ENCODE measurements at places on chromosomes 2 and 18.
A peak's percentile ranks its signal among the peaks of the same experiment; 100 is the strongest.

DNA sequence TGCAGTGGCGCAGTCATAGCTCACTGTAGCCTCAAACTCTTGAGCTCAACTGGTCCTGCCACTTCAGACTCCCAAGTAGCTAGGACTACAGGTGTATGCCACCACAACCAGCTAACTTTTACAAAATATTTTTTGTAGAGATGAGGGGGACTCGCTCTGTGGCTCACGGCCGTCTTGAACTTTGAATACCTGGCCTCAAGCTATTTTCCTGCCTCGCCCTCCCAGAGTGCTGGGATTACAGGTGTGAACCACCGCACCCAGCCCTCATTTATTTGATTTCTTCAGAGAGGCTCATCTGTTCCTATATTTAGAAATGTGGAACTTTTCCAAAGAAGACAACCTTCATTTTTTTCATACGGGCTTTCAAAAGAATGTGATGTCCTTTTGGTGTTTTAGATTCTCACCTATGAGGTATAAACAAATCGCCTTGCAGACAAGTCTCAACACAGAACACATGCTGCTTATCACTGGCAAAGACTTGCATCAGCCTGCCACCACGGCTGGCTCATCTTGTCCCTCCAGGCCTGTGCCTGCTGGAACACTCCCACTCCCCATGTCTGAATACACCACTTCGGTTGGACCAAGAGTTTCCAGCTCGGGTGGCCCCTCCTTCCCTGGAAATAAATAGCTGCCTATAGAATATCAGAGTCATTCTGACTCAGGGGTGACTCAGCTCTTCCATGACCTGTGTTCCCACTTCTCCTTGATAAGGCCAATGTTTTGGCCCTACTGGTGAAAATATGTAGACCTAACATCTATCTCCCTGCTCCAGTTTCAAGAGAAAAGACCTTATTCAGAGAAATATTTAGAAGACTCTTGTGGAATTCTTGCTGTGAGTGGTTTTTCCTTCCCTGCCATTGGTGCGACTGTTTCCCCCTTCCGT, 202.6 kb downstream of the TGIF1 start:
- DNase-seq = peak; percentile 9

DNA sequence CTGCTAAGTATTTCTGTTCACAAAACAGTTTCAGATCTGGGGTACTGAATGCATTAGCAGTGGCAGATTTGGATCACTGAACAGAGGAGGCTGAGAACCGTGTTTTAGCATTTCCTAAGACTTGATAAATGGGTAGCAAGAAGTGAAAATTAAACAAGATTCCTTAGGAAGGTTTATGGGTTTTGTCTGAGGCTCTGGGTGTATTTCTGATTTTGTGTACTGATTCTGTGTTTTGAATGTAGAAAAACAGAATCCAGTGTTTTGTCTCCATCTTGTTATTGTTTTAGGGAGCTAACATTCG, 1.4 kb downstream of the FAM117B start:
- no peak for DNase-seq

GRCh38 chr18:23213200-23213599, 77.9 kb downstream of the CABLES1 start:
- no peak for DNase-seq

GRCh38 chr2:222203041-222203440, 95.8 kb downstream of the PAX3 start:
- DNase-seq = no peak

DNA sequence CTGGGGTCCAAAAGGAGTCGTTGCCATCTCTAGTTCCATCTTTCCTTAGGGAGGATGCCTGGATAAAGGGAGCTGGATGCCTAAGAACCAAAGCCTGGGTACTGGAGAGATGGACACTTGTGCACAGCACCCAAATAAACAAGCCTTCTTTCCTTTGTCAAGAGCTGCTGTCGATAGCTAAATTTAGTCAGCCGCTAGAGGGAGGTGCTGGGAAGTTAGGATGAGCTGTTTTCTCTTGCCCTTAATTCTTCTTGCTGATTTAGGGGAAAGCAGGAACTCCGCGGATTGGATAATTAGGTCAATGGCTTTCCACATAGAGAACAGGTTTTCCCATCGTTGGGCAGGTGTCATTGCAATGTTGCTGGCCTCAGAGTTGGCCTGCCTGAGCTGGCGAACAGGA, 30.9 kb upstream of the SERPINB12 start:
- DNase-seq = no peak

DNA sequence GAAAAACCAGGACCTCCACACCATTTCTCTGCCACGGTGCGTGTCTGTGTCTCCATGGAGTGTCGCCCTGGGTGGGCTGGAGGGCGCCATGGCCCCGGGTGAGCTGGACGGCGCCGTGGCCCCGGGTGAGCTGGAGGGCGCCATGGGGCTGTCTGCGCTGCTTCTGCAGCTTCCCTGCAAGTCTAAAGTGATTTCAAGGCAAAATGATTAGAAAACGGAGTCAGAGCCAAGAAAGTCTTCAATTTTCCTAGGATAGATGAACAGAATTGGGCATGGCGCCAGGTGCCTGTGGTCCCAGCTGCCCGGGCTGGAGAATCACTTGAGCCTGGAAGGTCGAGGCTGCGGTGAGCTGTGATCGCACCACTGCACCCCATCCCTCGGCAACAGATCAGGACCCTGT, 27.7 kb upstream of the NFATC1 start:
- no peak for DNase-seq

DNA sequence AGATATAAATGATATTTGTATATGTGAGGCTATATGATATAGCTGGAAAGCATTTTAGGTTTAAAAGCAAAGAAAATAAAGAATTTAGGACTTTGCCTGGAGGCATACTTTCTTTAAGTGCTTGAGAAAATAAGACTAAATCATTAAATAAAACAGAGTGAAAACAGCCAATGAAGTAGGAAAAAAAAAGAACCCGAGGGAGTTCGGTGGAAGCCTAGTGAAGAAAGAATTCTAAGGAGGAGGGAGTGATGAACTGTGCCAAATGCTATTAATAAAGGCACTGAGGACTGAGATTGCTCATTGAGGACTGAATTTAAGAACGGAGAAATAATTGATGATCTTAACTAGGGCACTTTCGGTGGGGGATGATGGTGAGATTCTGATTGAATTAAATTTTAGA, 573.5 kb downstream of the DSC3 start:
- DNase-seq = no peak

DNA sequence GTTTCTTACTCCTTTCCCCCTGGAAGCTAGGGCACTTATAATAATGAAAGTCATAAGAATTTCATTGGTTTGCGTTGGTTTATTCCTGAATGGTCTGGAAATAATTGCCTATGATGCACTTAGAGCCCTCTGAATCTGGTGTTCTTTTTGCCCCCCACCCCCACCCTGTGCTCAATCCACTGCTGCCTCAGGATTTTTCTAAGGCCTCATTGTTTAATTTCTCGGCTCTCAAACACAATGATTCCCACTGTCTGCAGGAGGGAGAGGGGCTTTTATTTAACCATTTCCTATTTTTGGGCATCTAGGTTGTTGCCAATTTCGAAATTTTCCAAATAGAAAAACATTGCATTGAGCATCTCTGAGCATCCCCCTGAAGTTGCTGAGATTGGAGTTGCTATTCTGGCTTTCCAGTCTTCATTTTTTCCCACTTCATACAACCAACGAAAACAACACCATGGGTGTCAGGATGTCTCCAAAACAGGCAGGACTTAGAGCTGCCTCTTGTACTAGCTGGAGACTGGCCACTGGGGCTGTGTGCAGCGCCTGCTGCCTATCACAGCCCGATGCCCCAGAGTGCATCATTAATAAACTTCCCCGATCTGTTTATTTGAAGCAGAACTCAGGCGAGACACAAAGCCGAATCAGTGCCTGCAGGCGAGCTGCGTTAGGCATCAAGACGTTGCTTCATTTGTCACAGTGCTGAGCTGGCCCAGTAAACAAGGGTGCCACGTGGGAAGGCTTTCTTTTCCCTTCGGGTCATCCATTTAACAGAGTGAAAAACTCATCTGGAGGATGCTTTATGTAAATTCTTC, 1.8 kb upstream of the PCARE start:
- DNase-seq = no peak

- no peak for DNase-seq
These were observed 46.7 kb downstream of the KLF7 start for GRCh38 chr2:207119048-207119447.

DNA sequence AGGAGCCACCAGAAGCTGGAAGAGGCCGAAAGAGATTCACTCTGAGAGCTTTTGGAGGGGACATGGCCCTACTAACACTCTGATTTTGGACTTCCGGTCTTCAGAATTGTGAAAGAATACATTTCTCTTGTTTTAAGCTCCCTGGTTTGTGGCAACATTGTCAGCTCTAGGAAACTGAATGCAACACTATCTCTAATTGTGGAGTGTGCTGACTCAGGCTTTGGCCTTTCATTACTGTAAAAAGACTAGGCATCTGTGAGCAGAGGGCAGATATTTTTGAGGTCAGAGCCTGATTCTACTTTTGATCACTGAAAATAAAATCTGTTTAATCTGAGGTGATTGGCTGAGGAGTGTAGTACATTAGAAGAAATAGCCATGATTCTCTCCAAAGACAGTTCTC, 185.4 kb upstream of the FAM98A start:
- no peak for DNase-seq

- DNase-seq = no peak
These were observed 2.3 kb downstream of the RNF103 start for GRCh38 chr2:86621280-86621943.

GRCh38 chr2:27448381-27448780, 6.2 kb downstream of the KRTCAP3 start:
- peak; percentile 50 for DNase-seq

- DNase-seq = no peak
These were observed 15.7 kb downstream of the DYNC1I2 start for GRCh38 chr2:171702781-171703556.

DNA sequence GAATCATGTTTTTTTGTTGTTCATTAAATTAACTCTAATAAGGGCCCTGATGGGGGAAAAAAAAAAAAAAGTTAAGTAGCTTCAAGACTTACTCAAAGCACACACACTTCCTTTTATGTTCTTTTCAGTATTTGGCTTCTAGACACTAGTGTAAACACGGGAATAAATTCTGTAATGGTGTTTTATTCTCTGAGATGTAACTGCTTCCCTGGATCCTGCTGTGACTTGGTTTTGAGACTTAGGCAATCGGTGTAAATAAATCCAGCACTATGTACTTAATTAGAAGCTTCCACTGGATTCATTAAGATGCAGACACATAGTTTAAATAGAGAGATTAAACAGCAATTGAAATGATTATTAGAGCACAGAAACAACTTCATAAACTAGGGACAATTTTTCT, 26.1 kb upstream of the AP1S3 start:
- no peak for DNase-seq

GRCh38 chr18:50578651-50579050, 18.8 kb downstream of the MAPK4 start:
- no peak for DNase-seq

DNA sequence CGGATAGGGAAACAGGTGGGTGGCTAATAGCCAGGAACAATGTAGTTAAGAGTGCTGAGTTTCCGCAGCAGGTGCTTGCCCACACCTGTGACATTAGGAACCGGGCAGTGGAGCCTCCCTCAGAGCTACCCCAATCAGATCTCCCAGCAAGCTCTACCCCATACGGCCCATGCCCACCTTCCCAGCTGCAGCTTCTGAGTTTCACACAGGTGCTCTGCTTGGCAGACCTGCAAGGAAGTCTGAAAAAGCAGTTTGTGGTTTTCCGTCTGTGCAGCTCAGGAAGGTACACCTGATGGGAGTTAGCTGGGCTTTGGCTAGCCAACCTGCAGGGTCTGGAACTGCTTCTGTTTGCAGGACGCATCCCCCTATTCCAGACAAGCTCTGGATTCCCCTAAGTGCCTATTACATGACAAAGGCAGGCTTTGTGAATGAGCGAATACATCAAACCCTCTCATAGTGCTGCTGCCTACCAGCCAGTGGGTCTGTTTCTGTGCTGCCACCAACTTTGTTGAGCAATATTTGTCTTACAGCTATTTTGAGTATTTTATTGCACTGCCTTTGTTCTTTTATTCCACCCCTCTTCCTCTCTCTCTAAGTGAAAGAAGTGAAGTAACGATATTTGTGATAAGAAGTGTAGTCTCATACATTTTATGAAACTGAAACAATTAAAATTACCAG, 24.7 kb upstream of the CEP68 start:
- DNase-seq = peak; percentile 16

- peak; percentile 81 for DNase-seq
These were observed at the start of gene KHK for GRCh38 chr2:27086724-27087593. KHK (plus strand) TSS chr2:27086772; CDS start chr2:27087260, 488 bp downstream.

- DNase-seq = no peak
These were observed 73.8 kb upstream of the TXNDC2 start for GRCh38 chr18:9811978-9812377.

DNA sequence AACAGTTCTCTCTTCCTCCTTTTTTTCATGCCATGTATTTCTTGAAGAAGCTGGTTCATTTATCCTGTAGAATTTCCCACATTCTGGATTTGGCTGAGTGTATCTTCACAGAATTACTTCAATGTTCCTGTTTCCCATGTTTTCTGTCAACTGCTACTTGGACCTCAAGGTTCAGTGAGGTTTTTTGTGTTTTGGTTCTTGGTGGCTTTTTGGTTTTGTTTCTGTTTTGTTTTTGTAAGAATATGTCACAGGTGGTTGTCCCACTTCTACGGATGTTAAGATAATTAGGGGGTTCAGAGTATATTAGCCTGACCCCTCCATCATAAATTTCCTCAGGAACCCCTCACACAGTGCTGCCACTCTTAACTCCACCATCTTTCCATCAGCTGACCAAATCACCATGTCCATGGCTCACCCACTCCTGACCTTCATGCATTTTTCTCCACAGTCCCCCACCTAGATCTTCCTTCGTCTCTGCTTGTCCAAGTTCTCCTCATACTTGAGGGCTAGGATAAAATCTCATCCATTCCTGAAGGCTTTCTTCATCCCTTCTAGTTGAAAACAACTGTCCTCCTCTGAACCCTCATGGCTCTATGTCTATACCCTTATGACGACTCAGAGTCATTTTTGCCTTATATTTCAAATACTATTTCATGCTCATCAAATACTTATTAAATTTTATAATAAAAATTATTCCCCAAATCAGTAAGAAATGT, 40.4 kb downstream of the PLEKHM3 start:
- no peak for DNase-seq

- DNase-seq = no peak
These were observed 153.4 kb downstream of the TNS1 start for GRCh38 chr2:217849154-217849975.

GRCh38 chr2:228017784-228018183, 146.4 kb downstream of the DAW1 start:
- no peak for DNase-seq

DNA sequence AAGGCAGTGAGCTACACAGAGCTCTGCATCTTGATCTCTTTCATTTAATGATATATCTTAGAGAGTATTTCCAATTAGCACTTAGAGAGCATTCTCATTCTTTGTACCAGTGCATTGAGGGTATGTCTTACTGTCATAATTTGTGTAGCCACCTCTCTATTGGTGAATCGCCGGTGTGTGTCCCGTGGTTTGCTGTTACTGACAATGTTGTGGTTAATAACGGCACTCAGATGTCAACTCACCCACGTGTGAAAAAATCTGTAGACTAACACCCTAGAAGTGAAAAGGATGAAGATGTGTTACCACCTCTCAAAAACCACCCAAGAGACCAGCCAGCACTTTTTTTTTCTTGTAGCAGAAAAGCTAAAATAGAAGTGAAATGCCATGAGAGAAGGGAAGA, 37.1 kb downstream of the TEX51 start:
- DNase-seq = no peak

Measured in NCI-H2081 (cell line).